ENCODE measurements at places on chromosomes 11 and 22.
A peak's percentile ranks its signal among the peaks of the same experiment; 100 is the strongest.

- DNase-seq, result peak; percentile 17
Measured at GRCh38 chr22:19962246-19962908, 20.8 kb upstream of the TXNRD2 start.

DNA sequence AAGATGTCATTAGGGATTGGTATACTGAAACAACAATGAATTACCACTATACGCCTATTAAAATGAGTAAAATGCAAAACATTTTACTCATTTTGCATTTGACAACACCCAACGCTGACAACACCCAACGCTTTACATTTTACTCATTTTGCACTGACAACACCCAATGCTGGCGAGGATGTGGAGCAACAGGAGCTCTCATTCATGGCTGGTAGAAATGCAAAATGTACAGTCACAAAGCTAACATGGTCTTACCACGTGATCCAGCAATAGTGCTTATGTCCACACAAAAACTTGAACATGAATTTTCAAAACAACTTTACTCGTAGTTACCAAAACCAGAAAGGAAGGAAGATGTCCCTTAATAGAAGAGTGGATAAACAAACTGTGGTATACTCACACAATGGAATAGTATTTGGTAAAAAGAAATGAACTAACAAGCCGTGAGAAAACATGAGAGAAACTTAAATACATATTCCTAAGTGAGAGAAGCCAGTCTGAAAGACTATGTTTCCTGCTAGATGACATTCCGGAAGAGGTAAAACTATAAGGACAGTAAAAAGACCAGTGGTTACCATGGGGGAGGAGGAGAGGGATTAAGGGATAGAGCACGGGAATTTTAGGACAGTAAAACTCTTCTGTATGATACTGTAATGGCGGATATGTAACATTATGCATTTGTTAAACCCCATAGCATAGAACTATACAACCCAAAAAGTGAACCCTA, 11.4 kb upstream of the MSANTD2 start:
- no peak for DNase-seq

- no peak for DNase-seq
Measured at GRCh38 chr11:12211331-12212065, 101.1 kb downstream of the MICAL2 start.

DNA sequence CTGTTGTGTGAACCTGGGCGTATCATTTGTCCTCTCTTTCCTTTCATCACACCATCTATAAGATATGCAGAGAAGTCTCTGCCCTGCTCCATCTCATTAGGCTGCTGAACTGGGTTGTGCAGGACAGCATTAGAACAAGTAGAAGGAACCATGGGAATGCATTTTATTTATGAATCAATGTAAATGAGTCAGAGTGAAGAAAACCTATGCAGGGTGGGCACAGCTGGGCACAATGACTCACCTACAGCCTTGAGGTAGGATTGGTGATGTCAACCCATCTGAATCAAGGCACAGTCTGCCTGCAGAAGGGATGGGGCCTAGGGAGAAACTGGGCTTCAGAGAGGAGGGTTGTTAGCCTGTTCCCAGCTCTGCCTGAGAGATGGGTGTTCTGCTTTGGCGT, 123.4 kb downstream of the CSNK2A3 start:
- no peak for DNase-seq

- DNase-seq, result no peak
Measured at GRCh38 chr11:36469063-36469462, 41.0 kb downstream of the TRAF6 start.

DNA sequence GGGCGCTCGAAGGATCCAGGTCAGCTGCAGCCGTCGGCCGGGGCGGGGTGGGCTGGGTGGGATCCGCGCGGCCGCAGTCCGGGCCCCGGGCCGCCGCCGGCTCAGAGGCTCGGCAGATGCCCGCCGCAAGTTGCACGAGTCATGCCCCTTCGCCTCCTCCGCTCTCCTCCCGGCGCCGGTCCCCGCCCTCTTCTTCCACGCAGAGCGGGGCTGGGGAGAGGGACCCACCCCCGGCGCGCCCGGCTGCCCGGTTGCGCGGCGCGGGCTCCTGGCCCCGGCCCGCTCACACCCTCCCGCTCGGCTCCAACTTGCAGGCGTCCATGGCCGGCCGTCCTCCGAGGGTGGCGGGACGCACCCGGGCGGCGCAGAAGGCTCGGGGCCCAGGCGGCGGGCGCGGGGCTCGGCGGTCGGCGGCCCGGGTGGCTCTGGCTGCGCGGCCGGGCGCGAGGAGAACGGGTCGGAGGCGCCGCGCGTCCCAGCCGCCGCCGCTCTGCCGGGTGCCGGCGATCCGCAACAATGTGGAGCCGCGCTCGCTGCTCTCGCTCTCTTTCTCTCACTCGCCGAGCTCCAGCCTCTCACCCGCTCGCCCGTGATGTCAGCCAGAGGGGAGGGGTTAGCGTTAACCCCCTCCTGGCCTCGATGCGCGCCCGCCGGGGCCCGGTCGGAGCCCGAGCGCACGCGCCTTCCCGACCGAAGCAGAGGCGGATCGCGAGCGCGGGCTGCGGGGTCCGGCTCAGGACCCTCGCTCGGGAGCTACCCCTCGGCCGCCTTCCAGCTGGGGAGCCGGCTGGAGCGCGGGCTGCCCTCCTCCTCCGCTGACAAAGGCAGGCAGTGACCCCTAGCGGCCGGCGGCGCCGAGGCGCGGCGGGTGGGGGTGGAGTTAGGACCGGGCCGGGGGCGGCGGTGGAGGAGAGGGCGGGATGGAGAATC, at the start of gene NECTIN1:
Gene NECTIN1, minus strand, starts transcription at position 550 of the 930 bp plus-strand sequence. CDS start 647 bp downstream, outside the sequence.
- DNase-seq, result peak; percentile 75

DNA sequence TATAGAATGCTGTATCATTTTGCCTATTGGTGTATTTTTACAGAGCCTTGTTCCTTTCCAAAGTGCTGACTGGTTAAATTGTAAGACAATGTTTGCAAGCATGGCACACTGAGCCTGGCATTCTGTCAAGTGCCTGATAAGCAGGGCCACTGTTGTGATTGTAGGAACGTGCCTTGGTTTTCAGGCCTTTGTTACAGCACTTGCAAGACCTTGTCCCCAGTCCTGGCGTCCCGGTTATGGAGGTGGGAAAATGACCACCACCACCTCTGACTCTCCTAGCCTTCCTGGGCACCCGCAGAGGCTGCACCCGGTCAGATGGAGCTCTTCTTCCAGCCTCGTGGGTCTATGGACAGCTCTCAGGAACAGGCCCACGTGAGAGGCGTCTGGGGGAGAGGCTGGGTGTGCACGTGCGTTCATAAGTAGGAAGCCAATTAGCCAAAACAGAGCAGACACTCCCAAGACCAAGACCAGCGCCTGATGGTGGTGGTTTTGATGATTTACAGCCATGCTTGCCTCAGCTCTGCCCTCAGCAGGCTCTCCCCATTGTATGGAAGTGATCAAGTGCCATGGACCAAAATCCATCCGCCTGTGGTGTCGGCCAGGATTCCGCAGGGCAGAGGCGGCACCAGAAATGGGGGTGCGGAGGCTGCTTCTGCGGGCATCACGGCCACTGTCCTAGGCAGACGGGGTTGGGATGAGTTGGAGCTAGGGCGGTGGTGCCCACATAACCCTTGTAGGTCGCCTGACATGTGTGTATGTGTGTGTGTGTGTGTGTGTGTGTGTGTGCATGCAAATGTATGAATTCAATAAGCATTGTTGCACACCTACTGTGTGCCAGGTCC, 89.8 kb downstream of the RTL6 start:
- DNase-seq, result no peak

Measured in T-helper 2 cell (primary cell).